ENCODE measurements at places on chromosomes 12 and 14. TPM values are rescaled to one million over a fixed set of nuclear protein-coding genes. Genes with fewer than 3 reads are reported as not detected.

STAB2 gene
- total RNA-seq = 0.25 TPM

KLHL33 gene
- 1.2 TPM for total RNA-seq

TMEM260 gene
- total RNA-seq = 13.3 TPM

GRCh38 chr12:3049611-3050249 is 27.4 kb upstream of the TSPAN9 start:
- no peak for DNase-seq

GRCh38 chr14:51871846-51872245 is 11.4 kb downstream of the GNG2 start:
- DNase-seq = no peak

- no peak for DNase-seq
Measured at GRCh38 chr12:4133029-4133428, 140.5 kb upstream of the CCND2 start.

DNA sequence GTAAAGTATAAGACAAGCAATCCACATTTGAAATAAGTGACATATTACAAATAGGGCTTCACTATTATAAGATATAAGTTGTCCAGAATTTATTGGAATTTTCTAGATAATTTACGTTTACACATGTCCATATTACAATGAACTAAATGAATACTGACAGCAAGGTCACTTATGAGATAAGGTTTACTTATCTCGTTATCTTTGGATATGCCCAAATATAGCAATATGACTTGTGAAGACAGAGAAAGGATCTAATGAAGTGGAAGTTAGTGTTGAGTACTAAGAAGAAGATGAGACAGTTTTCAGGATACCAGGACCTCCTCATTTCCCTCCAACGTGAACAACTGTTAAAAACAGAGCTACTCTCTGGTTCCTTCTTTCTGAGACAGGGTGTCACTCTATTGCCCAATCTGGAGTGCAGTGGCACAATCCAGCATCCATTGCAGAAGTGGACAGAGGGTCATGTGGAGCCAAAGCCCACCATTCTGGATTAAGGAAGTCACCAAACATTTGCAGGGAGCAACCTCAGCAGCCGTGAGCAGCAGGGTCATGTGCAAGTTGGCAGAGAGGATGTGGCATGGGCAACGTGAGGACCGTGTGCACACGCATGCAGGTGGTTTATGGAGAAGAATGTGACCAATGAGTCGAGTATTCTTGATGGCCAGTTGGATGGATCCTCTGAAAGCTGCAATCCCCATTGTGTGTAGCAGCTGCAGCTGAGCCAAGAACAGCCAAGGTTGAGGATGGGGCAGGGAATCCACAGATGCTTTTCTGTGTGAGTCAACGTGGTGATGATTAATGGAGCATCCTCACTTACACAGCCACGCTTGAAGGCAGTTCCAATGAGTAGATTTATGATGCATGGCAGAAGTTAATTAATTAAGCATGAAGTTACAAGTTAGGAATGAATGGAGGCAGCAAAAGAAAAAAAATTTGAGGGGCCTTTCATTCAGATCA is 111.0 kb downstream of the BICD1 start:
- no peak for DNase-seq

DNA sequence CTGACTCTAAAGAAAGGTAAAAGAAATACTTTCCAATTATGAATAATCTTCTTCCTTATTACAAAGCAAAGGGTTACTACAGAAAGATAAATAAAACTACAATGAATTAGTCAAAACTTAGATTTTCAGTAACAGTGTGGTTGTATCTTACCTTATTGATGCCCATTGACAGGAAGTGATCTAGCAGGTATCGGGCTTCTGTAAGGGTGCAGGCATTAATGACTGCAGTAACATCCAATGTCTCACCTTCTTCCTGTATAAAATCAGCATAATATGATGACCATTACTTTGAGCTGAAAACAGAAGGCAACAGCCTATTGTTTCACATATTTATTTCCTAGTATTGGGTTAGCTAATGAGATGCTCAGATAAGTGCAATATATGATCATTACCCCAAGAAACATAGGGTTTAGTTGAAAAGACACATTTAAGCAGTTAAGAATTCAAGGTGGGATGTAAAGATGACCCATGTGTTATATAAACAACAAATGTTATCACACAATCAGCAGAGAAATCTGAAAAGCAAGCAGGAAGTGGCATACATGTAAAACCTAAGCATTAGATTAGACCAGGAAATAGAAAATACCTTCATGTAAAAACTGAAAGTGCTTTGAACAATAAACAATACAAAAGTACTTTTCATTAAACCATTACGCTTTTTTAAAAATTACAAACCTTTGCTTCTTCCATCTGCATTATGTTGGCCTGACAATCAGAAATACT is 111.2 kb downstream of the KIF21A start:
- no peak for DNase-seq

DNA sequence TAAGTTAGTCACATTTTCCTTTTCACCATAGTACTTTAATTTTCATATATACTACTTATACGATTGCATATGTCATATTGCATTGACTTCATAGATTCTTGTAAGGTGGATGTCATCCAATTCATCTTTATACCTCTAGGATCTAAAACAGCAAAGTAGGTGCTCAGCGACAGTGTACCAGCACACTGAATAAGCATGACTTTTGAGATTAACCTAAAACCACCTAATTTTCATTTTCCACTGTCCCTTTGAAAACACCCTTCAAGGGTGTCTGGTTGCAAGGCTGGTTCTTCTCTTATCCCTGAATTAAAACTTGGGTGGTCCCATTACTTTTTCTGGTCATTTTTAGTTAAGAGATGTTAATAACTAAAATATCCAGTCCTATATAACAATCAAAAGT is 4.4 kb downstream of the GPR19 start:
- DNase-seq = no peak

DNA sequence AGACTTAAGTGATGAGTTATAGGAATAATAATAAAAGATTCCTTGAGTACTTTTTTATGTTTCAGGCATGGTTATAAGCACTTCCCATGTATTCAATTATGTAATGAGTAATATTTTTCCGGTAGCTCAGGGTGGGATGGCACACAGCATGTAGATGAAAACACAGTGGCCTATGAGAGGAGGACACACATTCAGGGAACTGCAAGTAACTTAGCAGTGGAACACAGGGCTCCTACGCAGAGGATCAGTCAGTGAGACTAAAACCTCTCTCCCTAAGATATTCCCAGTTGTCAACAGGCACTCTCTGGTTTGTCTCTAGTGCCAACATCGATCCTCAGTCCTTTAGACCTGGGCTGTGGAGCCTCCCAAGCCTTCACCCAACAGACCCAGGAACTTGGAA is 219.4 kb downstream of the DIO2 start:
- DNase-seq = no peak

DNA sequence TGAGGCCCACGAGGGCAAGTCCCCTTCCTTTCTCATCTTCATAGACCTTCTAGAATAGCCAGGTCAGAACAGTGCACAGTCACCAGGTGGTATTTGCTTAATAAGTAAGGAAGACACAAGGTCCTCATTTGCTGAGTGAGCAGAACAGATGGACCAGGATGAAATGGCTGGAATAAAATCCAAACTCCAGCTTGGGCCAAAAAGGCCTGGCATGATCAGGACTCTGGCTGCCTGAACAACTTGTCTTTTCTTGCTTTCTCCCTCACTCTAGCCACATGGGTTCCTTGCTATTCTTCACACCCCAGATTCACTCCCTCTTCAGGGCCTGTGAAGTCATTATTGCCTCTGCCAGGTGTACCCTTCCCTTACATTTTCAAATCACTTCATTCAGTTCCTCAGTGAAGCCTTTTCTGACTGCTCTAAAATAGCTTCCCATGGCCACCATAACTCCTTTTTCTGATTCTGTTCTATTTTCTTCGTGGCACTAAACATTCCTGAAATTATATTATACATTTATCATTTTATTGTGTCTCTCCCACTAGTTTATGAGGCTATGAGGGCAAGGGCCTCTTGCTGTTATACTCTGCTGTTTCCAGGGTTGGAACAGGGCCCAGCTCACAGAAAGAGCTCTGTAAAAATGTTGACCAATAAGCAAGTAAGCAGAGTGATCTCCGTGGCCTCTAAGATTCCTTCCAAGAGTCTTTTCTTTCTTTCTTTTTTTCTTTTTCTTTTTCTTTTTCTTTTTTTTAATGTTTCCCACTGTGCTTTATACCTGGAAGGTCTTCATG is 150.8 kb downstream of the TTC8 start:
- DNase-seq = no peak

DNA sequence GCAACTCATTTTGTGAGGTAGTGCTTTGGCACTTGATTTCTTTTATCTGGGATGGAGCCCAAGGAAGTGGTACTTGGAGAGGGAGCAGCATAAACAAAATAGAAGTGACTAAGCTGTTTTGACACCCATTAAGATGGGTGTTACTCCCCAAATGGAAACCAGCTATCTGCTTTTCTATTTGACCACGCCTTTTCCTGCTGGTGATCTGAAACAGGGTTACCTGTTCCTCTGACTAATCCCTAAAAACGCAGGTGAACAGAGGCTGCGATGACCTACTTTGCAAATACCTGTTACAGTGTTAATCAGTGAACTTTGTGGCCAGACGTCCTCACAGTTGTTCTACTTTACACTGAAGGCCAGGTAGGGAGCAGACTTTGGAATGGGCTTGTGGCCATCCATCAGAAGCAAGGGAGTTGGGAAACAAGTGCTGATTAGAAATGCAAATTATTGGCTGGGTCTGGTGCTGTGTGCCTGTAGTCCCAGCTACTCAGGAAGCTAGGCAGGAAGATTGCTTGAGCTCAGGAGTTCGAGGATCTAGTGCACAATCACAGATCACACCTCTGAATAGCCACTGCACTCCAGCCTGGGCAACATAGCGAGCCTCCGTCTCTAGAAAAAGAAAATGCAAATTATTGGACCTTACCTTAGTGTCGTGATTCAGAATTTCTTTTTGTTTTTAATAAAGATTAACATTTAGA is 58.3 kb upstream of the HECTD1 start:
- no peak for DNase-seq

- no peak for DNase-seq
Measured at GRCh38 chr12:11895421-11896078, 175.2 kb upstream of the BCL2L14 start.

- DNase-seq = no peak
Measured at GRCh38 chr12:5506295-5506694, 74.4 kb downstream of the NTF3 start.

DNA sequence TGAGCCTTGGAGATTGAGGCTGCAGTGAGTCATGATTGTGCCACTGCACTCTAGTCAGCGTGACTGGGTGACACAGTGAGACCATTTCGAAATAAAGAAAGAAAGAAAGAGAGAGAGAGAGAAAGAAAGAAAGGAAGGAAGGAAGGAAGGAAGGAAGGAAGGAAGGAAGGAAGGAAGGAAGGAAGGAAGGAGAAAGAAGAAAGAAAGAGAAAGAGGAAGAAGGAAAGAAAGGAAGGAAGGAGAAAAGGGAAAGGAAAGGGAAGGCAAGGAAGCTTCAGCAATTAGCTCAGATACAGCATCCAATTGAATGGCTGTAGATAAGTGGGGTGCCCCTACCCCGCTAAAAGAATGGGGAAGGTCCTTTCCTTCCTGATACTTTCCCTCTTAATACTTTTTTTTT is 9.5 kb upstream of the NAA30 start:
- DNase-seq = no peak

GRCh38 chr12:45268672-45269411 is 52.9 kb downstream of the ANO6 start:
- no peak for DNase-seq

- no peak for DNase-seq
Measured at GRCh38 chr12:120010661-120011230, 21.7 kb downstream of the BICDL1 start.

GRCh38 chr12:25102402-25102801 is 92.6 kb downstream of the DNAI7 start:
- DNase-seq = no peak

DNA sequence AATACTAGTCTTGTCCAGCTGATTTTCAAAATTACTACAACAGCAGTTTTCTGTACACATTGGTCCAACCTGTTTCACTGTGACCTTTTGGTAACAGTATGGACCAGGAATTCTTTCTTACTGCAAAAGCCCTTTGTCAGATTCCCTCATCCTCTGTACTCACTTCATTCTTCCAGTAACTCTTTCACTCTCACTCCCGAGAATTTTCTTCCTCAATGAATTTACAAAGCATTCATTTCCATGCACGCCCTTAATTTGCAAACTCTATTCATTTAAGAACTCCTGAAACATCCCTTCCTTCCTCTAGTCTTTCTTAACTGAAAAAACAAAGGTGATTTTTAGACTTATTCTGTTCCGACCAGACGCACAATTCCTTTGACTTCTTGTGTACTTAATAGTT is 238.2 kb downstream of the NELL2 start:
- no peak for DNase-seq

DNA sequence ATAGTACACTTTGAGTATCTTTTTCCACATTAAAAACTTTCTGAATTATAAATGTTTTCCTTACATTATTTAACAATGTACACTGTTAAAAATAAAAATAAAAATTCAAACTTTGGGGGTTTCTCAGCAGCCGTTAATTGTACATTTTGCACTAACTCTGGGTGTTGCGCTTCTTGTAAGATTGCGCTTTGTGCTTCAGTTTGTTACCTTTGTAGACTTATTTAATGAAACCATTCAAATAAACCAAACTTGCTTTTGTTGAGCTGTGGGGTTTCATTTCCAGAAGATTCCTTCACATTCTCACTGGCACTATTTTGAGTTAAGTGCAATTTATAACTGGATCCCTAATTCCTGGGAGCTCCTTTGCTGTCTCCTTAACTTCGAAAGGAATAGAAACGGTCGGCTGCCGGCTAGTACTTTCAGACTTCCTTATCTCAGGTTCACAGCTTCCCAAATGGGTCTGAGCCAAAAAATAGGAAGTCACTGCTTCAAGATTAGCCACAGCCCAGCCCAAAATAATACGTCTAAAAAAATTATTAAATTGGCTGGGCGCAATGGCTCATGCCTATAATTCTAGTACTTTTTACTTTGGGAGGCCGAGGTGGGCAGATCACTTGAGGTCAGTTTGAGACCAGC is 38.2 kb downstream of the RAD52 start:
- DNase-seq = no peak

GRCh38 chr12:2229661-2230539 is 177.1 kb downstream of the CACNA1C start:
- DNase-seq = no peak

DNA sequence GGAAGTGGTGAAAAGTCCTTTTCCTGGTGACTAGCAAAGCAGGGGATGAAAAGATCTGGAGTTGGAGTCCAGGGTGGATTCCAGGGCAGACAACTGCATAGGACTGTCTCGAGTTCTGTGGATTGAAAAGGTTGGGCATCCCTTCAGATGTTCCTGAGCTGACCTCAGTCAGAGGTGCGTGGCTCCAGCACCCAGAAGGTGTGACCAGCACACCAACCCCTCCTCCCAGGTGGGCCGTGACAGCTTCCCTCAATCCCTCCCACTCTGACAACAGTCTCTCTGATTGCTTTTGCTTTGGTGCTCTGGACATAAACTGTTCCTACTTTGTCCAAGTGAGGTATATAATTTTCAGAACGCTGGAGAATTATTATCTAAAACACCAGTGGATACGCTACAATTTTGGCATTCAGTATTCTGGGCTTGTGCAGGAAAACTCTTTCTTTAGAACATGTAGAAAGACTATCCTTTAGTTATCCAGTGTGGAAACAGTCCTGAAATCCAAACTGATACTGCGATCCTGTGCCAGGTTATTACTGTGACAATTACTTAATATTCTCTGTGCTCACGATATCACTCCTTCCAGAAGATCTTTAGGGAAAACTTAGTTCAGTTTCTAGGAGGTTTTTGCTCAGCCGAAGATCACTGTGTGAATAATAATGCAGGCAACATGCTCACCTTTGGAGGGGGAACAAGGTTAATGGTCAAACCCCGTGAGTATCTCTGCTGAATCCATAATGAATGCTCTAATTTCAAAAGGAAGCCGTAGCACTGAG is 87.9 kb downstream of the DAD1 start:
- no peak for DNase-seq
